Stimulated activated CD8-positive, alpha-beta memory T cell treated with anti-CD3 and anti-CD28 coated beads, Interleukin-7, amount 100 ng/mL, for 1 hour (primary cell): ENCODE measurements at places on chromosomes 16 and 17.

GRCh38 chr16:79170555-79171246 is 429.8 kb downstream of the MAF start:
- DNase-seq: no peak

GRCh38 chr16:29804455-29805231 is 1.7 kb upstream of the MAZ start:
- no peak for DNase-seq

GRCh38 chr17:5429191-5429887 is 9.4 kb downstream of the RPAIN start:
- no peak for DNase-seq

DNA sequence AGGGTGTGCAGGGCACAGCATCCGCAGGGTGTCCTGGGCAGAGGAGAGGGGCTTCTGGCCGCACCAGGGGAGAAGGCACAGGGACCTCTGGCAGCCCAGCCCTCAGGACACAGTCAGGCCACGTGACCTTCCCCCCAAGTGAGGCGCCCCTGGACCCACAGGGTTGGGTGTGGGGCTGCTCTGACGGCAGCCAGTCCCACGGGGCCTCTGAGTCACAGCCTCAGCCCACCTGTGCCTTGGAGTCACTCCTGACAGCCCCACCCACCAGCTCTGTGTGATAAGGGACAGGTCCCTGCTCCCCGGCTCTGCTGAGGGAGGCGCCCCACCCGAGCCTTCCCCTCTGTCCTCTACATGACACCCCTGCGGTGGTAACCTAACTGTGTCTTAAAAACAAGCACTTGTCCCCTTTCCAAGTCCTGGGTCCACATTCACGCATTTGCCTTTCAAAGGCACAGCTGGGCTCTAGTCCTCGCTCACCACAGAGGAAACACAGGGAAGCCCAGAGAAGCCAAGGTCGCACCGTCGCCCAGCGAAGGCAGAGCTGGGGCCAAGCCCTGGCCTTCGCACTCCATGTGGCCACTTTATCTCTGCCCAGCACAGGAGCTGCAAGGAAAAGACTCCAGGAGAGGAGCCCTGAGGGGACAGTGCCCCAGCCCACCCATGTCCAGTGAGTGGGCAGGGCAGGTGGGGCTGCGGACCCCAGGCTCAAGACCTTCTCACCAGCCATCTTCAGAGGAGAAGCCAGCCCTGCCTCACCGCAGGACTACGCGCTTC is 5.1 kb upstream of the NPTX1 start:
- no peak for DNase-seq
